Stimulated activated CD8-positive, alpha-beta memory T cell treated with anti-CD3 and anti-CD28 coated beads, Interleukin-7, amount 100 ng/mL, for 1 hour (primary cell): ENCODE measurements at places on chromosomes 16 and 17.

- no peak for DNase-seq
These were observed 24.4 kb upstream of the USP10 start for GRCh38 chr16:84675423-84675822.

DNA sequence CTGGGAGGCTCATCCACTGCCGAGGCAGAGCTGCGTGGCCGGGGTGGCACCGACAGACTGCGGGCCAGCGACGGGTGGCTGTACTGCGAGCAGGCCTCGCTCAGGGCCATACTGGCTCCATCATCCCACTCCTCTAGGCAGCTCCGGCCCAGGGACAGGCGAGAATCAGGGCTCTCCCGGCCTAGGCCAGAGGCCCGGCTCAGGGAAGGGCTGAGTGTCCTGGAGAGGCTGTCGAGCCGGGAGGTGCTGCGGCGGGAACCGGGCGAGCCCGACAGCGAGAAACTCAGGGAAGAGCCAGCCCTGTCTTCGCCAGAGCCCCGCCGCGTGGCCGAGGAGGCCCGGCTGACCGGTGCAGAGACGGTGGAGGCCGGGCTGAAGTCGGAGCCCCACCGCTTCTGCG lies 37.4 kb downstream of the PIPOX start:
- DNase-seq = no peak

DNA sequence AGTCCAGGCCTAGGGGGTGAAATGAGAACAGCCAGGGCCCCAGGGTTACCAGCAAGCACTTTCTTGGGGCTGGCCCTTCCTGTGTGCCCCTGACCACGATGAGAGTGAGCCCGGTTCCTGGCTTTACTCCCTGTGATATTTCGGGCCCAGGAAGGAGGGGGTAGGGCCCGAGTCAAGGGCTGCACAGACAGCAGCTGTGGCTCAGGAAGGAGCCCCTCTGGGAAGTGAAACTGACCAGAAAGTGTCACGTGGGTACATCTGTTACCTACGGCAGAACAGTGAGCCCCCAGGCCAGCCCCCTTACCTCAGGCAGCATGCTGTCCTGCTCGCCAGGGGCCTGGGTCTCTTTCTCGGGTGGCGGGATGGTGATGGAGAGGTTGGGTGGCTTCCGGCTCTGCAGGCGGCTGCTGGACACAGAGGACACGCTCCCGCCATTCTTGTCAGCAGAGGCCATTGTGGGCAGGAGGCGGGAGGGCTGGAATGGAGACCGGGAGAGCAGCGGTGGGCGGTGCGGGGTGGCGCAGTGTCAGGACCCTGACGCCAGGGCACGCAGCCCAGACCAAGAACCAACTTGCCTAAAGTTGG lies 13.8 kb downstream of the AANAT start:
- DNase-seq = no peak

DNA sequence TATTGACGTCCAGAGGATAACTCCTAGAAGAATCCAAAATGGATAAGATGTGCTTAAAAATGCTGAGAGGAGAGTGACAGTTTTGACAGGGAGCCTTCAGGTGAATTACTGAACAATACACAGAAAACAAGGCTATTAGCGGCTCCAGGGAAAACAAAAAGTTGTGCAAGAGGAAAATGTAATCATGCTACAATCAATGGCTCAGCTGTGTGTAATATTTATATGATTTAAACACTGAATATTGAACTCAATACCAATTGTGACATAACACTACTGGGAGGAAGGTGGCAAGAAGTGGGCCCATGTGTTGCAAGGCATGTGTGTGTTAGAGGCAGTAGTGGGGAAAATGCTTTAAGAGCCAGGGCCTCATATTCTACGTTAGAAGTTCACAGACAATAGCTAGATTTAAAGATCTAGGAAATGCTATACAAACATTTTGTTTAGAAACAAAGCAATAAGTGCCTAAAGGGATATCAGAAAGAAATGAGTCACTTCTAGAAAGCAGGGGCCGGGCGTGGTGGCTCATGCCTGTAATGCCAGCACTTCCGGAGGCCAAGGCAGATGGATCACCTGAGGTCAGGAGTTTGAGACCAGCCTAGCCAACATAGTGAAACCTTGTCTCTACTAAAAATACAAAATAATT lies 253.2 kb upstream of the IRX5 start:
- DNase-seq = no peak

GRCh38 chr17:15250135-15250860 lies 14.8 kb downstream of the PMP22 start:
- no peak for DNase-seq

GRCh38 chr17:37823996-37824395 lies 79.1 kb upstream of the HNF1B start:
- no peak for DNase-seq

DNA sequence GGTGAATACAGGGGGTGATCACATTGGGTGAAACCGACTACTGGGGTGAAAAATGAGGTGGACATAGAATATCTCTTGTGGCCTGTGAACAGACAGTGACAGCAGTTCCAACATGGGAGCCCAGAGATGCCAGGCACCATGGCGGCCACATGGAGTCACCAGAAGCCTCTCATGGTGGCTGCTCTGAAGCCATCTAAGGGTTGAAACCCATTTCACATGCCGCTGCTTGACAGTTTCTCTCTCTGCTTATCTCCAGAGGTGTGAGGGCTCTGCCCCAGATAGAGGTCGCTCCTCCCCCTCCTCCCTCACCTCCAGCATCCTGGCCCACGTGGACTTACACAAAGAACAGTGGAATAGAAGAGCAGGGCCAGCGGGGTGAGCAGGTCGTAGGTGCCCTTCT lies 37.9 kb upstream of the PIK3R6 start:
- no peak for DNase-seq

DNA sequence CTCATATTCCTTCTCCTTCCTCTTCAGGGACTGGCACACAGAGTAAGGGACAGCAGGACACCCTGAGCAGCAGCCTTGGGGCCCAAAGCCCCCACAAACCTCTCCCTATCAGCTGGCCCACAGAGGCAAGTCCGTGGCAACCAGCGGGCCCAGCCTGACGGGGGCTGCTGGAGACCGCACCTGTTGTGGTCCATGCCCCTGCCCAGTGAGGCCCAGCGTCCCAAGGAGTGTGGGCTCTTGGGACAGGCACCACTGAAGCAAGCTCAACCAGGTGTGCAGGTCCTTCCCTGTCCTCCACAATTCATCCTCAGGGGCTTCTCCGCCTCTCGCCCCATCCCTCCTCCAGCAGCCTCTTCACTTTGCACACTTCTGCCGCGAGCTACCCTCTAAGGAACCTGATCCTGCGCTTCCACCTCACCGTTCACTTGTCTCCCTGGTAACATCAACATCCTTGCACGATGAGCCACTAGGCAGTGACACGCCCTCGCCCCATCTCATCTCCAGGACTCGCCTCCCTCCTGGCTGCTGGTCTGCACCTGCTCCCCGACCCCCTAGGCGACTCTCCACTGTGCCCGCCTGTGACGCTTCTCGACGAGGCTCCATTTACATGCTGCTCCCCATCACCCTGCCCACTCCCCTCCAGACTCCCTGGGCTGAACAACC lies 12.7 kb downstream of the MNT start:
- no peak for DNase-seq

DNA sequence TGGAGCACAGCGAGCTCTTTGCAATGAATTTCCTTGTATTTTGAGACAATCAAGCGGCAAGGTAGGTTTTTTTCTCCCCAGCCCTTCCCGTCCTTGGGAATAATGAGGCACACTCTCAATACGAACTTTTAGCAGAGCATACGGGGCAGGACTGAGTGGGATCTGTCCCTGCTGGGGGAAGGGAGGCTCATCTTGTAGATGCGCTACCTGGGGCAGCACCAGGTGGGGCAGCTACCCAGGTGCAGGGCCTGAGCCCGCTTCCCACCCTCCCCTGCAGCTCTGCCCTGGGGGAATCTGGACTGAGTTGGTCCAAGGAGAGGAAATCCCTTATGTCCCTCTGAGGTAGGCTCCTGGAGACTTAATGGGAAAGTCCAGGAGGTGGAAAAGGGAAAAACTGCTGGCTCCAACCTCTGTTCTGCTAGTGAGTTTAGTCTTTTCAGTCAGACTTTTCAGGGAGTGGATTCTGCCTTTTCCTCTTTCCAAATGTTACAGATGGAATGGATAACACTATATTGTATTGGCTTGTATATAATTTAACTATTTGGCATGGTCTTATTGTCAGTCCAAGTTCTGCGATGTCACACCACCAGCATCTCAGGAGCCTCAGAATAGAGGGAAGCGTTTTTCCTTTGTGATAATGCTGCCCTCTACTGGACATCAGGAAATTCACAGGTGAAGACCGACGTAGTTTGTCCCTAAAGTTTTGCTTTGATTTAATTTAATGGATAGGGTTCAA lies 9.6 kb upstream of the CES1 start:
- DNase-seq = no peak

DNA sequence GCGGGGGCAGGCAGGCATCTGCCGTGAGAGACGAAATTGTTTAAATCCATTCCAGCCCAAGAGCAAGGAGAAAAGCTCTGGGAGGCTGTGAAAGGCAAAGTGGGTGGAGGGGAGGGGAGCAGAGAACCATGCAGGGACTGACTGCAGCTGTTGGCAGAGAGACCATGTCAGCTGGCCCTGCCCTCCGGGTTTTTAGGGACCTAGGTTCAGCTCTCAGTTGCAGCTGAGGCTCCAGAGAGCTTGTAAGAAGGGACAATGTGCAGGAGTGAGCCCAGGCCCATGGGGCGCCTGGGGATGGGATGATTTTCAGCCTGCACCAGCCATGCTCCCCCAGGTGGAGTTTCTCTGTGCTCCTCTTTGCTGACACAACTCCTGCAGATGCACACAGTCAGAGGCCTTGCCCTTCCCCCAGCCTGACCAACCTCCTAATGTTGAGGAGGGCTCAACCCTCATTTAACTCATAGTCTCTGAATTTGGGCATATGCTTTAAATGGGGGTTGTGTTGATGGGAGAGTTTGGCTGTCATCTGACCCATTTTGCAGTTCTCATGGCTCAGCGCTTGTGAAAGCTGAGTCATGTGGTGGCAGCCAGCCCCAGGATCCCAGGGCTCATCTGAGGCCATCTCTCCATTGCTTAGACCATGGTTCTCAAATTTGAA lies 70.9 kb downstream of the PLXDC1 start:
- no peak for DNase-seq

DNA sequence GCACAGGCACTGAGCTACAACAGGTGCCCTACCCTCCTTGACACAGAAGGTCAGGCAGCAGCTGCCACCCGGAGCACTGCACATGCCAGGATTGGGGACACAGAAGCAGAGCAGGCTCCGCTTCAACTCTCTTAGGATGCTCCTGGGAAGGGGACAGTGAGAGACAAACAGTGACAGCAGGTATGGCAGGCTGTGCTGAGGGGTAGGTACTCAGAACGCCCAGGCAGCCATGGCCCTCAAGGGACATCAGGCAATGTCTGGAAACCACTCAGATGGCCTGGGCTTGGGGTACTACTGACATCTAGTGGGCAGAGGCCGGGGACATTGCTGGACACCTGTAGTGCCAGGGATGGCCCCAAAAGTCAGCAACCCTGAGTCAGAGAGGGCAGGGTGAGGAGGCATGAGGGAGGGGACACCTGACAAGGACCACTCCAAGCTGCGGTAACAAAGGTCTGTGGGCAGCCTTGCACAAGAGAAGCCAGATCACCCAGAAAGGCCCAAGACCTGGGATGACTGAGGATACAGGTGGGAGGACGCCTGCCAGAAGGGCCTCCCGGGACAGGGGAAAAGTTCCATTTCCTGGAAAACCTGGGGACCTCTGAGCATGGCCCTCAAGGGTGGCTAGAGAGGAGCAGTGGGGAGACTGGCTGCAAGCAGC lies 21.2 kb downstream of the PEMT start:
- DNase-seq = no peak

DNA sequence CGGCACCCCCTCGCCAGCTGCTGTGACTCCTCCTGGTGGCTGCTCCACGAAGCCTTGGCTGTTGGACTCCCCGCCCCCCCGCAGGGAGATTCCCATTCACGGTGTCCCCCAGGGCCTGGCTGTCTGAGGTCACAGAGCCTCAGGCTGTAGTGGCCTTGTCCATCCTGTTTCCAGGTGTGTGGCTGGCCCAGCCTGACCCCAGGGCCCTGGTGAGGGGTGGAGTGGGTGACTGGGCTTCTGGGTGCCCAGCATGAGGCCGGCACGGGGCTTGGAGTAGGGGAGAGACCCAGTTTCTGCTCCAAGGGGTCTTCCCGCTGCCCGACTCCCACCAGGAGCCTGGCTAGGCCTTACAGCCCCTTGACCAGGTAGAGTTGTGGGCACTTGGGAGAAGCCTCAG lies 10.4 kb downstream of the PRSS27 start:
- no peak for DNase-seq

DNA sequence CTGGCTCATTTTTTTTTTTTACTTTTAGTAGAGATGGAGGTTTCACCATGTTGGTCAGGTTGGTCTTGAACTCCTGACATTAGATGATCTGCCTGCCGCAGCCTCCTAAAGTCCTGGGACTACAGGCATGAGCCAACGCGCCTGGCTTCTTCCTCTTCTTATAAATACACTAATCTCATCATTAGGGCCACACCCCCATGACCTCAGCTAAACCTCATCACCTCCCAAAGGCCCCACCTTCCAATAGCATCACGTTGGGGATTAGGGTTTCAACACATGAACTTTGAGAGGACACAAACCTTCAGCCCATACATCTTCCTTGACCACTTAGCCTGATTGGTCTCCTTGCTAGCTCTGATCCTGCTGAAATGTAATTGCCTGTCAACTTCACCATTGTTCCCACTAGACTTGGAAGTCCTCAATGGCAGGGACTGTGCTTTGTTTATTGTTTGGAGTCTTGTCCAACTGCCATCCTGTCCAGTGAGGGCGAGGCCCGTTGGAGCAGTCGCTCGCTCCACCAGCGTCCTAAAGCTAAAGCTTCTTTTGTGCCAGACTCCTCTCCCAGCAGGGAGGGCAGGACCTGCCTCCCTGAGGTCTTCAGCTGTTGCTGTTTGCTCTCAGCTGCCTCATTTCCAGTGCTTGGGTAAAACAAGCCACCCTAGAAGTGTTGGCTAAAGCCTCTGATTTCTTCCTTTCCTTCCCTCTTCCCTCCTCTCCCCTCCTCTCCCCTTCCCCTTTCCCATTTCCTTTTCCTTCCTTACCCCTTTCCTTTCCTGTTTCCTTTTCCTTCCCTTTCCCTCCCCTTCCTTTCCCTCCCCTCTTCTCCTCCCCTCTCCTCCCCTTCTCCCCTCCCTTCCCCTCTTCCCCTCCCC lies 85.3 kb downstream of the HAPSTR1 start:
- DNase-seq = no peak

DNA sequence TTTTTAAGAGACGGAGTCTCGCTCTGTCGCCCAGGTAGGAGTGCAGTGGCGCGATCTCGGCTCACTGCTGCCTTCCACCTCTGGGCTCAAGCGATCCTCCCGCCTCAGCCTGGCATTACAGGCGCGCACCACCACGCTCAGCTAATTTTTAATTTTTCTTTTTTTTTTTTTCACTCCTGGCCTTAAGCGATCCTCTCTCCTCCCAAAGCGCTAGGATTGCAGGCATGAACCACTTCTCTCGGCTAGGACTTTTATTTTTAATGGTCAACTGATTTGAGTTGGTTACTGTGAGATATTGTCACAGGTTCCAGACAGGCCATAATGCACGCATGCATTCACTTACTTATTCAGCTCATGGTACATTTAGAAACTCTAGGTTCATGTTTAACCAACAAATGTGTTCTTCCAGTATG lies 888 bp downstream of the PIGW start:
- no peak for DNase-seq

- DNase-seq = no peak
These were observed 16.8 kb upstream of the KRT19 start for GRCh38 chr17:41544935-41545334.

GRCh38 chr17:66255112-66255511 lies 25.9 kb upstream of the APOH start:
- no peak for DNase-seq

GRCh38 chr17:5209396-5209795 lies 17.7 kb upstream of the ZNF594 start:
- DNase-seq = no peak
